HCT116 (cell line): ENCODE measurements at places on chromosomes 6 and 20. TPM values are rescaled to one million over a fixed set of nuclear protein-coding genes. Genes with fewer than 3 reads are reported as not detected.
A peak's percentile ranks its signal among the peaks of the same experiment; 100 is the strongest.

HSPA12B gene
- total RNA-seq: not detected

- DNase-seq: no peak
Measured at GRCh38 chr6:1498491-1499113, 109.2 kb downstream of the FOXF2 start.

GRCh38 chr6:144315981-144316861, 31.1 kb downstream of the UTRN start:
- DNase-seq: no peak

BTN1A1 gene
- 0.32 TPM for total RNA-seq

LHFPL5 gene
- total RNA-seq: 0.71 TPM

PROKR2 gene
- not detected for total RNA-seq

DSP gene
- 104 TPM for total RNA-seq

- DNase-seq: no peak
Measured at GRCh38 chr6:6678811-6679210, 90.3 kb downstream of the LY86 start.

DNA sequence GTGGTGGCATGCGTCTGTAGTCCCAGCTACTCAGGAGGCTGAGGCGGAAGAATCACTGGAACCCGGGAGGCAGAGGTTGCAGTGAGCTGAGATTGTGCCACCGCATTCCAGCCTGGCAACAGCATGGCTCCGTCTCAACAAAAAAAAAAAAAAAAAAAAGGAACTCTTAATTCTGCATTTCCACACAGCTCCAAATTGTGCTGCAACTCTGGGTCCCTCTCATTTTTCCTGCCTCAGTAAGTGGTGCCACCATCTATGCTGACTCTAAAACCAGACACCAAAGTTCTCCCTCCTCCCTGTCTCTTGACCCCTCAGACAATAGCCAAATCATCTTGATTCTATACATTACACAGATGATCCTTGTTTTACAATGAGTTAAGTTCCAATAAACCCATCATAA, 133.9 kb downstream of the BTBD9 start:
- no peak for DNase-seq

DNA sequence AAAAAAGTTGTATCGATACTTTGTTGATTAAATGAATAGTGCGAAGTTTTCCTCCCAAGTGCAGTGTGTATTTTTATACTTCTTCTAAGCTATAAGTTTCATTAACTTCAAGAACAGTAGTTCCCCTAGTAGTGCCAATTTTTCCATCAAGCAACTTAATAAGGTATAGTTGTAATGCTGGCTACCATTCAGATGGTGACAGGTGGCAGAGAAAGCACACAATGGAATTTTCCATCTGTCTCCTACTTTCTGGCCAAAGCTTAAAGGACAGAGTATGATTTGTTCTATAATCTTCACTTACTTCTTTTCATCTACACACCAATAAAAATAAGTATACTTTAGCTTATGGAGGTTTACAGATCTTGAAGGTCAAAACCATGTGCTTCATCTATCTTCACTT, 431.1 kb downstream of the NKAIN2 start:
- DNase-seq: no peak

- DNase-seq: no peak
Measured at GRCh38 chr6:144647406-144647964, 362.4 kb downstream of the UTRN start.

PNPLA1 gene
- total RNA-seq: 0.10 TPM

DNA sequence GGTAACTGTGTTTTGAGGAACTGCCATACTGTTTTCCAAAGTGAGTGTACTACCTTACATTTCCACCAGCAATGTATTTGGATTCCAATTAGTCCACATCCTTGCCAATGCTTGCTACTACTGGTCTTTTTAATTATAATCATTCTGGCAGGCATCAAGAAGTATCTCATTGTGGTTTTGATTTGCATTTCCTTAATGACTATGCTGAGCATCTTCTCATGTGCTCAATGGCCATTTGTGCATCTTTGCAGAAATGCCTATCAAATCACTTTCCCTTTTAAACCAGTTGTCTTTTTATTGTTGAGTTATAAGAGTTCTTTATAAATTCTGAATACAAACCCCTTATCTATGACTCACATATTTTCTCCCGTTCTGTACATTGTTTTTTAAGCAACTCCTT, 75.9 kb downstream of the ATG5 start:
- no peak for DNase-seq

DNA sequence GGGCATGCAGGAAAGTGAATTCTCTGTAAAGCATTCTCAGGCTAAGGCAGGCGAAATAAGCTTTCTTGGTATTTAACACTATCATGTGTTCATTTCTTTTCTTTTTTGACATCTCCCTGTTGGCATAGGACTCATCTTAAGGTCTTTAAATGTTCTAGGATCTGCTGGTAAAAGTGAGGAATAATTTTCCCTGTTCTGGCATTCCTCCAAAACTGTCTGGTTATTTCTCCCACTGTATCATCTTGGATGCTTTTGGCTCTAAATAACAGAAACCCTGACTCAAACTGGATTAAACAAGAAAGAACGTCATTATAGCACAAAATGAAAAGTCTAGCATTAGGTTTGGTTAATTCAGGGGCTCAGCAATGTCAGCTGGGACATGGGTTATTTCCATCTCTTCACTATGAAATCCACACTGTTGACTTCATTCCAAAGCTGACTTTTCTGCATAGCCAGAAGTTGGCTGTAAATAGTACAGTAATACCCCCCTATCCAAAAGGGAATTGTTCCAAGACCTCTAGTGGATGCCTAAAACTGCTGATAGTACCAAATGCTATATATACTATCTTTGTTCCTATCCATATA, 37.9 kb upstream of the SNAP25 start:
- DNase-seq: no peak

BCAS1 gene
- 0.17 TPM for total RNA-seq

DNA sequence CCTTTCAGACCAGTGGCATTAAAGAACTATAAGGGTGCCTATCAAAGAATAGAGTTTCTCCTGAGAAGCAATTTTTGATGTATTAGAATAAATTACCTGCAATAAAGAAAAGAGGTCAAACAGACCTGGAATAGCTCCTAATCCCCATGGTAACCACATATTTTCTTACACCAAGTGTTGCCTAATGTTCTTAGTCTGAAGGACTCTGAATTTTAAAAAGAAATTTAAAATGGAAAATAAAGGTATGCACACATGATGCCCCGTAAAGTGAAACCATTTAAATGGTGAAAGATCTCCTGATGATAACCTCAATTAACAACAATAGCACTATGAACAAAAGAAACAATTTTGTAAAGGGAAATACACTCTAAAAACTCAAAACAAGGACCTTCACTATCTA, 55.1 kb upstream of the LOC128125822 start:
- no peak for DNase-seq

DNA sequence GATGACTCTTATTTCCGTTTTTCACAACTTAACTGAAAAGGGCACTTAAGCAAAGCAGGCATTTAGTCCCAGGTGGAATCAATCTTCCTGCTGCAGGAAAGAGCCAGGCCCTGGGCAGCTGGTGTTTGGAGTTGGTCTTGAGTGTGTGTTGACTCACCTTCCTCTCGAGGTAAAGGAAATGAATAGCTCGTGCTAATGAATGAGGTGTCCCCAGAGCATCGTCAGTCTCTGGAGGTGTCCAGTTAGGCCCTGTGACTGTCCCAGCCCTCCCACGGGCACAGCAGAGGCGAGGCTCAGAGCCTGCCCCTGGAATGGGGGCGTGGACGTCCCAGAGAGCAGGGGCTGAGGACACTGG, 277.7 kb downstream of the NRN1 start:
- DNase-seq: no peak

NINL gene
- total RNA-seq: 7.2 TPM

BMP2 gene
- total RNA-seq: 0.15 TPM

NMBR gene
- not detected for total RNA-seq

SLC17A2 gene
- not detected for total RNA-seq

DNA sequence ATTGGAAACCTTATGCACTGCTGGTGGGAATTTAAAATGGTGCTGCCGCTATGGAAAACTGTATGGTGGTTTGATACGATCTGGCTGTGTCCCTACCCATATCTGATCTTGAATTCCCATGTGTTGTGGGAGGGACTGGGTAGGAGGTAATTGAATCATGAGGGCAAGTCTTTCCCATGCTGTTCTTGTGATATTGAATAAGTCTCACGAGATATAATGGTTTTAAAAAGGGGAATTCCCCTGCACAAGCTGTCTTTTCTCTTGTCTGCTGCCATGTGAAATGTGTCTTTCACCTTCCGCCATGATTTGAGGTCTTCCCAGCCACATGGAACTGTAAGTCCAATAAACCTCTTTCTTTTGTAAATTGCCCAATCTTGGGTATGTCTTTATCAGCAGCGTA, 4.9 kb downstream of the TAP2 start:
- DNase-seq: no peak

- no peak for DNase-seq
Measured at GRCh38 chr6:1208876-1209275, 103.0 kb upstream of the FOXQ1 start.

- no peak for DNase-seq
Measured at GRCh38 chr20:63087236-63087871, 80.6 kb upstream of the BHLHE23 start.

GRCh38 chr20:57396984-57397692, 5.9 kb downstream of the RBM38 start:
- no peak for DNase-seq

ERVFRD-1 gene
- total RNA-seq: not detected

C6orf52 gene
- 3.9 TPM for total RNA-seq

GRCh38 chr6:41451039-41451438, 95.1 kb upstream of the FOXP4 start:
- no peak for DNase-seq

- no peak for DNase-seq
Measured at GRCh38 chr6:33692760-33693158, 18.7 kb downstream of the UQCC2 start.

FAM83B gene
- 16.9 TPM for total RNA-seq

GRCh38 chr6:17585766-17586490, 14.2 kb upstream of the FAM8A1 start:
- DNase-seq: peak; percentile 88

ARFGEF3 gene
- 3.8 TPM for total RNA-seq

GRCh38 chr6:152151920-152152319, 344.4 kb downstream of the ESR1 start:
- no peak for DNase-seq

GNAS-AS1 gene
- not detected for total RNA-seq

DNA sequence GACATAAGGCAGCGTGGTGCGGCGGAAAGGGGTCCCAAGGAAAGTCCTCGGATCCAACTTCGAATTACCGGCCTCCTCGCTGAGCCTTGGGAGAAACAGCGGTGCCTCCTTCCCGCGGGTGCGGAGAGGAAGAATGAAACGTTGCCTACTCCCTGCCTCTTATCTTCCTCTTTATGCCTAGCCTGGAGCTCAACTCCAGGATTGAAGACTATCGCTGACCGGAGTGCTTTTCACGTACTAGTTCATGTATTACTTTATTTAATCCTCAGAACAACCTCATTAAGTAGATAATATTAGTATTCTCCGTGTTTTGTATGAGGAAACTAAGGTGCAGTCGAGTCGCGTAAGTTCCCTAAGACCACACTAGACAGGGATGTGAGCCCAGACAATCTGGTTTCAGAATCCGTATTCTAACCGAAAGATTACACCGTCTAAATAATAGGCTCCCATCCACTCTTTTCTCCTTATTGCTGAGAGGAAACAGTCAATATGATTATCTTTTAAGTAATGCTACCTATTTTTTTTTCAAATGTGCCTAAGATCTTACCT, 793 bp upstream of the PDSS2 start:
- no peak for DNase-seq

- DNase-seq: no peak
Measured at GRCh38 chr20:13670160-13670559, 31.4 kb upstream of the TASP1 start.

DNA sequence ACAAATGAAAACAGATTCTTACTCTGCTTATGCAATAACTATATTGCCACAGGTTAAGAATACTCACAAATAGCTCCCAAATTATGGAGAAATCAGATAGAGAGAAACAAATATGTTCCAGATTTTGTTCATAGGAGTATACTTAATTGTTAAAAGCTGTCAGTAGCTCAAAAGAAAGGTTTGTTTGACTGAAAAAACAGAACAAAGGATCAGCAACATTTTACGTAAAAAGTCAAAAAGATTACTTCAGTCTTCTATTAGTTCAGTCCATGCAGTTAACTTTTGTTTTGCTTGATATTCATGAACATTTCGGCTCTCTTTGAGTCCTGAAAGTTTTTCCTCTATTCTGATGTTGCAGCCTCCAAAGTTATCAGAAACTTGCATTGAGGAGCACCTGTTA, 13.4 kb upstream of the NANP start:
- DNase-seq: no peak

PCIF1 gene
- 31.8 TPM for total RNA-seq

GRCh38 chr6:11214901-11215300, 17.6 kb downstream of the NEDD9 start:
- no peak for DNase-seq

- DNase-seq: peak; percentile 55
Measured at GRCh38 chr6:26097268-26097875, 10.1 kb downstream of the HFE start.

VIP gene
- not detected for total RNA-seq

KIF25 gene
- not detected for total RNA-seq

- DNase-seq: no peak
Measured at GRCh38 chr6:152091201-152091600, 283.7 kb downstream of the ESR1 start.

PRKN gene
- 2.6 TPM for total RNA-seq

GRCh38 chr20:53623454-53624211, 30.0 kb upstream of the ZNF217 start:
- no peak for DNase-seq

DNA sequence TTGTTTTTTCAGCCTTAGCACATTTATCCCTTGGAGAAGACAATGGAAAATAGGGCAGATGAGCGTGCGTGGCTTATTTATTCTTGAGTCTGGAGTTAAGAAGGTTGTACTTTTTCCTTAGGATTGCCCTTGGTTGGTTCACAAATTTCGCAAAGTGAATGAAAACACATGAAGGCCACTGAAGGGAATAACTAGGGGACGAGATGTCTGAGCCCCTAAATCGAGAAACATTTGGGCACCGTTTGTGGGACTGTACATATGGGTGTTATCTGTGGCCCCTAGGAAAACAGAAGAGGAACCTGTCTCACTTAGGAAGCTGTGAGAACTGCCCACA, 19.4 kb upstream of the TRIM27 start:
- no peak for DNase-seq

CST2 gene
- not detected for total RNA-seq

TBXT gene
- not detected for total RNA-seq

DNA sequence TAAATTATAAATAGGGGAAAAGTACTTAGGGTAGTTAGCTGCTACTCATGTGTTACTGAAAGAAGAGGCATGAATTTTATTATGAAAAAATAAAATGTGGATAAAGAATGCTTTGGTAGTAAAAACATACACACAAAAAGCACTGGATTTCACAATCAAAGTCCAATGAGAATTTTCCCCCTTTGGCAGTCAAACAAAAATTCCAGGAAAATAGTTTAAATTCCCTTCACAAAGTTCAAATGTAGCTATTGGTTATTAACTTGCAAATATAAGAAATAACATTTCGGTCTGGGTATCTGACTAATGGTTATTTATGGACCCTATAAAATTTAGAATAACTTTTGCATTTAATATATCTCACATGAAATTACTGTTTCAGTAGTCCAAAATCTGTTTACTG, 210.4 kb downstream of the FOXC1 start:
- DNase-seq: no peak
